GM03348 (cell line): ENCODE measurements at places on chromosomes 6 and 20.
A peak's percentile ranks its signal among the peaks of the same experiment; 100 is the strongest.

- no peak for DNase-seq
These were observed 38.2 kb upstream of the KIF13A start for GRCh38 chr6:18025596-18025995.

- peak; percentile 17 for DNase-seq
These were observed 199.9 kb upstream of the PRDM1 start for GRCh38 chr6:105886066-105886813.

GRCh38 chr6:146028252-146028795, 538 bp upstream of the GRM1 start:
- DNase-seq = peak; percentile 90

DNA sequence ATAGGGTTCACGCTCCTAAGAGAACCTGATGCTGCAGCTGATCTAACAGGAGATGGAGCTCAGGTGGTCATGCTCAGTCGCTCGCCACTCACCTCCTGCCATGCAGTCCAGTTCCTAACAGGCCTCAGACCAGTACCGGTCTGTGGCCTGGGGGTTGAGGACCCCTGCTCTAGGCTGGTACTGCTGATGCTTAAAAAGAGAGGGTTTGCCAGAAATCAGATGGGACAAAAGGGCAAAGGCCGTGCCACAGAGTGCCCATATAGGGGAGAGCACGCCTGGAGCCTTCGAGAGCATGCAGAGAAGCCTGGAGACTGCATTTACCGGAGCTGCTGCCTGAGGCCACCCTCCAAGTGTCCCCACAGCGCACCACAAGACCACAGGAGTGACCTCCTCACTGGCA, 75.5 kb downstream of the PTPN1 start:
- no peak for DNase-seq

- peak; percentile 61 for DNase-seq
These were observed 15.8 kb downstream of the POM121L2 start for GRCh38 chr6:27296106-27296783.

- peak; percentile 31 for DNase-seq
These were observed 22.5 kb upstream of the C6orf58 start for GRCh38 chr6:127554435-127555006.

DNA sequence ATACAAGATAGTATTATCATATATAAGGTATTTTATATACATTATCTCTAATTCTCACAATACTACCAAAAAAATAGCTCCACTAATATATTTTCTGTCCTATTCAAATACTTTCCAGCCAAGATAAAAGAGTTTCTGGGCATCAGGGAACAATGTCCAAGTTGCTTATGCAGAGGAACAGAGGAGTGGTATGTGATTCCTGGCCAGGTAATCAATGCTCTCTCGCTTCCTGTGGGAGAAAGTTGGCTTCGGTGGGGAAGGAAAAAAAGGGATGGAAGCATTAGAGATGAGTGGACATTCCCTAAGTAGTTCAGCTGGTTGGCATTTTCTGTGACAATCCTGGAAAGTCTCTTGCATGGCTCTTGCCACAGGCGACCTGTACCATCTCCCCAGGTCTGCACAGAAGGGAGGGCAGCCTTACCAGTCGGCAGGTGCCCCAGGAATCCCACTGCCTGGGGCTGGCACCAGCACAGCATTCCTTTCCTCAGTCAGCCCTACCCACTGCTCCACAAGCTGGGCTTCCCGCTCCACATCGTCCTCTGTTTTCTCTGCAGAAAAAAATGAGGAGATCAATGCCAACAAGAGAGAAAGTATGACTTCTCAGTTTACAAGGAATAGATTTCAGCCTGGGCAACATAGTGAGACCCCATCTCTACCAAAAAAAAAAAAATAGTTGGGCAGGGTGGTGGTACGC, 78.5 kb upstream of the NUP153 start:
- DNase-seq = no peak
